ENCODE measurements at places on chromosomes 5 and 9.

GRCh38 chr9:134204991-134205578 is 40.7 kb upstream of the RNU6ATAC start:
- DNase-seq: no peak

DNA sequence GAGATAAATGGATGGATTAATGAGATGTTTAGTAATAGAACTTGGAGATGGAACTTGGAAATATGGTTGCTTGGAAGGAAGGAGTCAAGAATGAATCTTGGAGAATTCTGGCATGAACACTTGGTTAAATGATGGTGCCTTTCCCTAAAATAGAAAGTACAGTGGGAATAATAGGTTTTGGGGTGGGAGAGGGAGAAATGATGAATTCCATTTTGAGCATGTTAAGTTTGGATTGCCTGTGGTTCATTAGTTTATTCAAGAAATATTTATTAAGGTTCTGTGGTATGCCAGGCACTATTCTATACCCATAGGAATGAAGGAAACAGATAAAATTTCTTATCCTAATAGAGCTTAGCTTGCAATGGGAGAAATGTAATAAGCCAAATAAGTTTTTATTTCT is 58.4 kb downstream of the PBX3 start:
- DNase-seq: no peak

DNA sequence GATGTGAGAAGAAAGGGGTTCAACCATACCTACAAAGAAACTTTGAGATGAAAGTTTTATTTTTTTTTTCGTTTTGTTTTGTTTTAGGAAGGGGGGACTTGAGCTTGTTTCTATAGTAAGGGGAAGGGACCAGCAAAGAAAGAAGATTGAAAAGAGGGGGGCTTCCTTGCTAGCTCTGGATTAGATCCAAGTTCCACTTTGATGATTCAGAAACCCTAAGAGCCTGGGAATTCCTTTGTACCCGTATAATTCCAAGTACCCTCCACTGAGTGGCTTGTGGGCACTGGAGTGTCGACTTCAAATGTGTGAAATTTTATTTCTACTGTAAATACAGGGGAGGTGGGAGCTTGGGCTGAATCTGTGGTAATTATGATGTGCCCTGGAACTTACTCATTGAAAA is 10.9 kb downstream of the MAMDC2 start:
- no peak for DNase-seq

- no peak for DNase-seq
These were observed 354.8 kb downstream of the TAF11L14 start for GRCh38 chr5:17989036-17989435.

All from ELR (cell line).